CD8-positive, alpha-beta memory T cell (primary cell): ENCODE measurements at places on chromosomes 12 and 14. TPM values are rescaled to one million over a fixed set of nuclear protein-coding genes. Genes with fewer than 3 reads are reported as not detected.

GRCh38 chr12:21666722-21667121 lies 9.1 kb upstream of the LDHB start:
- no peak for DNase-seq

DNA sequence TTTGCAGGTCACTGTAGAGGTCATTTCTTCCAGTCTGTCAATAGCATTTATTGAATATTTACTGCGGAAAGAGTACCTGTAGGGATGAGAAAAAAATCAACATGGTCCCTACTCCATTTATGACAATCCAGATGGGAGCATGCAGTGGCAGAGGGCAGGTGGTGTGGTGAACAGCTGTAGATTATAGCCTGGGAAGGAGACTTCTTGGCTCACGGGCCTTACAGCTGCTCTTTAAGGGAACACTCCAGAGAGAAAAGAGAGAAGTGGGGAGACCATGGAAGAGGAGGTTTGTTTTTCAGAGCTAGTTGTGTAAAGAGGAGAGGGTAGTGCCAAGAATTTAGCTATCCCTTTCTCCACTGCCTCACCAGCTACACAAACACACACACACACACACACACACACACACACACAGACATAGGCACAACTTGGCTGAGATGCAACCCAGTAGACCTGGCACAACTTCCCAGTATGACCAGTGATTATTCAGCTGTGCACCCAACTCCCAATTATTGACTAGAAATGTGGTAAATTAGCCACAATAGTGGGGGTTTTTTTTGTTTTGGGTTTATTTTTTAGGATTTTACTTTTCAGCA lies 41.0 kb downstream of the GPHB5 start:
- no peak for DNase-seq

DNA sequence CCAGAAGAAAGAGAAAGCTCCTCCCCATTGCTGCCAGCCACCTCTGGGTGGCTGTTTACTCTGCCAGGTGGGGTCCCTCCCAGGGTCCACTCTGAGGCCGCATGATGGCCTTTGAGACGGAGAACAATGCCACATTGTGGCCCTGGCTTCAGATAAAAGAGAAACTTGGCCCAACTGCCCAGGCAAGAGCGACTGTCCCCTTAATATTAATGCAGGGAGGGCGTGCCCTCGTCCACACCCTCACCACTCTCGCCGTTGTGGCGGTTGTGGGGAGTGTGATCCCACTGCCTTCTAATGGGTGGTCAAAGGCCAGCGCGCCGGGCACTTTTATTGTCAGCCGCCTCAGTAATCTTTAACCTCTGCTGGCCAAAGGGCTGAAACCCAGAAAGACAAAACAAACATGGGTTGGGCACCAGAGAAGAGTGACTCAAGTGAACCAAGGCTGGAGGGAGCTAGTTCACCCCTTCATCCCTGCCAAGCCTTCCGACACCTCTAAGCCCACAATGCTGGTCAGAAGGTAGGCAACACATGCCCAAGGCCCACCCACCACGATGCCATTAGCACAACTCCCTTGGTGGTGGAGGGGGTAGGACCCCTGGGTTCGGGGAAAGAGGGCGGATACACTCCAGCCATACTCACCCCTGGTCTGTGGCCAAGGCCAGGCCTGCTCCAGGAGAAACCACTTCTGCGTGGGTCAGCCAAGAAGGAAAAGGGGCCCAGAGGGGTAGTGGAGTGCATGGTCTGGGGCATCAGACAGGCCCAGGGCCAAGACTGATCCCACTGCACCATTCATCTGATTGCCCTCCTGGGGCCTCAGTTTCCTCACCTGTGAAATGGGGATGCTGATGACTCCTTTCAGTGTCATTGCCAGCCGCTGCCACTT lies 44.5 kb upstream of the BCL11B start:
- DNase-seq = no peak

DNA sequence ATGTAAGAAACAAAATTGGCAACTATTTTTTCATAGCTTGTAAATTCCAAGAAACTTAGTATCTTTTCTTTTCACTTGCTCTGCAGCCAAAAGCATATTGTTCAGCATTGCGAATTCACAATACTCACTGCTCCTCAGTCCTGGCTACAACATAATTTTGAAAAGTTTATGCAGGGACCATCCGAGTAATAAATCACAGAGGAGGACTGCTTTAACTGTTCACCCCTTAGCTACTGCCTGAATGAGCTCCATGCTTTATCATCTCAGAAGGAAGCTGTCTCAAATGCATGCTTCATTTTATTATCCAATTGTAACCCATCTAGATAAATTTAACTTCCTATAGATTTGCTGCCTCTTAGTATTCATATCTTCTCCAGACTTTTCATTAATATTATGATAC lies 827.8 kb downstream of the DIO2 start:
- no peak for DNase-seq

GRCh38 chr14:49494836-49495235 lies 91.3 kb downstream of the RPS29 start:
- DNase-seq = no peak

- no peak for DNase-seq
Measured at GRCh38 chr14:39555749-39556148, 123.5 kb upstream of the FBXO33 start.

DNA sequence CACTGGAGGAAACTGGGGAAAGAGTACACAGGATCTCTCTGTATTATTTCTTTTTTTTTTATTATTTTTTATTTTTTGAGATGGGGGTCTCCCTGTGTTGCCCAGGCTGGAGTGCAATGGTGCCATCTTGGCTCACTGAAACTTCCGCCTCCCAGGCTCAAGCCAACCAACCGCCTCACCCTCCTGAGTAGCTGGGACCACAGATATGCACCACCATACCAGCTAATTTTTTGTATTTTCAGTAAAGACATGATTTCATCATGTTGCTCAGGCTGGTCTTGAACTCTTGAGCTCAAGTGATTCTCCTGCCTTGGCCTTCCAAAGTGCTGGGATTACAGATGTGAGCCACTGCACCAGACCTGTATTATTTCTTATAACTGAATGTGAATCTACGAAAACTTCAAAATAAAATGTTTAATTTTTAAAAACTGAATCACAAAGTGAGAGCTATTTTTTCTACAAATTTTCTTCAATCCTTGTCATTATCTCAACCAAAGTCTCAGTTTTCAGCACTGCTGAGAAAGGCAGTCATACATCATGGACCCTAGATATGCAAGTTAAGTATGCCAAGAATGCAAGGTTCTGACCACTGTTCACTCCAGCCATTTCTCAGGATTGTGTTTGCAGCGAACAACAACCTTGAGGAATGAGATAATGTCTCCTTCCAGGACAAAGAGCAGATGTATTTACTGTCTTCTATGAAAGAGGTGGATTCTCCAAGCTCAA lies 2.4 kb downstream of the EAPP start:
- no peak for DNase-seq

DNA sequence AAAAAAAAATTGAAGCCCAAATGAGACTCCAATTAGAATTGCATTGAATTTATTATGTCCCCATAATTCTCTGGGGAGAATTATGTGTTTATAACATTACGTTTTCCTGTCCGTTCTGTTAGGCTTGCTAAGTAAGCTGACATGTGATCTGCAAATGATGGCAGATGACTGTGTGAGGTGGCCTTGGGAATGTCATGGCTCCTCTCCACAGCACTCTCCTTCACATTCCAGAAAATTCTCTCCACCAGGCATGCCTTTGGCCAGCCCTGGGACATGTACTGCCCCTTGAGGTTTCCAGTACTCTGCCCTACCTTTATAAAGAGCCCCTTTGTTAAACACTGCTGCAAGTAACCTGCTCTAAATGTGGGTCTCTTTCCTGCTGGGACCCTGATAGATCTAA lies 28.3 kb upstream of the INF2 start:
- DNase-seq = no peak

GRCh38 chr12:29591140-29592020 lies 93.9 kb upstream of the OVCH1 start:
- DNase-seq = no peak

DNA sequence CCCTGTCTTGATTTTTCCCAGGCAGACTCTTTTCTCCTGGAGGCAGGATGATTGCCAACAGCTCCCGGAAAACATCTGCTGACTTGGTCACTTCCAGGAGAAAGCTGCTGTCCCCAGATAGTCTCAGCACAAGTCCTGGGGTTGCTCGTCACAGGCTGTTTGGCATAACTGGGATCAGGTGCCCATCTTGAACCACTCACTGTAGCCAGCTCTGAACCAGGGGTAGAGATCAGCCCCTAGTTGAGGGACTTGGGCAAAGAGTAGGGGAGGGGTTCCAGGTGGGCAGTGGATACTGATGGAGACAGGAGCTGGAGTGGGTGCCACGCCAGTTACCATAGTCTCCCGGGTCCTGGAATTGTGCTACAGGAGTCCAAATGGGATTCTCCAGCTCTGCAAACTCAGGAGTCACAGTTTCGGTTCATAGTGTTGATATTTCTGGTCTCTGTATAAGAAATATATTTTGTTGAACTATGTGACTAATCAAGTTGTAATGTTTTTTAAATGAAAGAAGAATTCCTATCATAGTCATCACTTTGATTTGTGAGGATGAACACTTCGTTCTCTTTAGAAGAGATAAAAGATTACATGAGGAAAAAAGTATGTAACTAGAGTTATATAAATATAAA lies 1154.5 kb downstream of the AACS start:
- no peak for DNase-seq

- DNase-seq = no peak
Measured at GRCh38 chr14:50829489-50830043, 1.4 kb downstream of the NIN start.

DNA sequence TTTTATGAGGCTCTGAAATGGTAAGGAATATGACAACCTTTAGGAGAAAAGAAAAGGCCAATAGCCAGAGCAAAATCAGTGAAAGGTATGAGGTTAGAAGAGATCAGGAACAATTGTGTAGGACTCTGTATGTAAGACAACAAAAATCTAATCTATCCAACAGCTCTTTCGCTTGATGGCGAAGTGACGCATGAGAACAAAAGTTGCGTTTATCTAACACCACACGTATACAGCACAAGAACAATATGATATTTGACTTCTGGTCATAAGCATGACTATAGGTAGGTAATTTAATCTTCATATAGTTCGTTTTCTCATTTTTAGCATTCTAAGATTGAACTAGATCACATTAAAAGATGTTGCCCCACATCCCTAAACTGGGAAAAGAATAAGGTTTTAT lies 1.5 kb downstream of the CLECL1 start:
- no peak for DNase-seq

DNA sequence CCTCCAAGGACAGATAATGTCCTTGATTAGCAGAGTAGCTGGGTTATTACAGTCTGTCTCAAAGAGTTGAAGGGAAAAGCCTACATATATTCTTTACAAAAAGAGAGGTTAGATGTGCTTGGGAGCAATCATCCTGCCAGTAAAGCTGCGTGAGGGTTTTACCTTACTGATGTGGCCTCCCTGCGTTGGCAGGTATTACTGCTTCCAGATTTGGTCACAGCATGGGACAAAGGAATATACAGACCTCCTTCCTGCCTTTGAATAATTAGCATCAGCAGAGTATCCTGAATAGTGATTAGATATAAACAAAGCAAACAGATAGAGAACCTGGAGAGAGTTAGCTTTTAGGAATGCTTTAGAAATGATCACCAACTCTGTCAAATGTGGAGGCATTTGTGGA lies 69.6 kb downstream of the TMTC2 start:
- DNase-seq = no peak

DNA sequence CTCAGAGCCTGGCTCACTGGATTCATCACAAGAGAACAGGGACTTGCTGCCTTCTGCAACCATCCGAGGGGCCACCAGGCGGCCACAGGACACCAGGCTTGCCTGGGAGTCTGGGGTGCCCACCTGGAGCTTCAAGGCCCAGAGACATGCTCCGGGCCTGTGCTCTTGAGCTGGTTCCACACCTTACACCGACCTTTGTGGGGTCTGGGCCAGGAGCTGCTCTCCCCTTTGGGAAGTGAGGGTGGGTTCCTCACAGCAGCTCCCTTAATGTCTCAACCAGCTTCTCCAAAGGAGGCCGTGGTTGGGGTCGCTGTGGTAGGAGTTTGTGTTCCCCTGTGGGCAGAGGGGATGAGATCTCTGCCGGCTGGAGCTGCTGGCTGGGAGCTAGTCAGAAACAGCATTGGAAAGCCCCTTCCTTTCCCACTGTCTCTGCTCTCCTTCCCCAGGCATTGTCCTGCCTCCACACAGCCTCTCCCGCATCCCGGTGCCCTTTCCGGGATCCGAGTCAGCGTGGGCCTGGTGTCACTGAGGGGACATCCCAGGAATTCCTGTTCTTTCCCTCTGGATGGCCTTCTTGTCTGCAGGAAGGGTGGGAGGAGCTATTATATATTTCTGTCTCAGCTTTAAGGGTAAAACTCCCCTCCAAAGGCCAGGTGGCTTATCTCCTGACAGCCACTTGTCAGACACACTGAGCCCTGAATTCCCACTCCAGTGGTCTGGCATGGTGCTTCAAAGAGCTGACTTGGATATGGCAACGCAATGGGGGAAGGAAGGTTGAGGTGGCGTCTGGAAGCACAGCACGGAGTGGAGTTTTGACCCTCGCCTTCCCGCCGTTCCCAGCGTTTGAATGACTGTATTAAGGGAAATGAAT lies 5.1 kb upstream of the PAPLN start:
- DNase-seq = no peak

GRCh38 chr12:94458877-94459727 lies 565 bp downstream of the CEP83 start:
- no peak for DNase-seq

GRCh38 chr12:63989301-63989845 lies 144.9 kb downstream of the SRGAP1 start:
- no peak for DNase-seq

DNA sequence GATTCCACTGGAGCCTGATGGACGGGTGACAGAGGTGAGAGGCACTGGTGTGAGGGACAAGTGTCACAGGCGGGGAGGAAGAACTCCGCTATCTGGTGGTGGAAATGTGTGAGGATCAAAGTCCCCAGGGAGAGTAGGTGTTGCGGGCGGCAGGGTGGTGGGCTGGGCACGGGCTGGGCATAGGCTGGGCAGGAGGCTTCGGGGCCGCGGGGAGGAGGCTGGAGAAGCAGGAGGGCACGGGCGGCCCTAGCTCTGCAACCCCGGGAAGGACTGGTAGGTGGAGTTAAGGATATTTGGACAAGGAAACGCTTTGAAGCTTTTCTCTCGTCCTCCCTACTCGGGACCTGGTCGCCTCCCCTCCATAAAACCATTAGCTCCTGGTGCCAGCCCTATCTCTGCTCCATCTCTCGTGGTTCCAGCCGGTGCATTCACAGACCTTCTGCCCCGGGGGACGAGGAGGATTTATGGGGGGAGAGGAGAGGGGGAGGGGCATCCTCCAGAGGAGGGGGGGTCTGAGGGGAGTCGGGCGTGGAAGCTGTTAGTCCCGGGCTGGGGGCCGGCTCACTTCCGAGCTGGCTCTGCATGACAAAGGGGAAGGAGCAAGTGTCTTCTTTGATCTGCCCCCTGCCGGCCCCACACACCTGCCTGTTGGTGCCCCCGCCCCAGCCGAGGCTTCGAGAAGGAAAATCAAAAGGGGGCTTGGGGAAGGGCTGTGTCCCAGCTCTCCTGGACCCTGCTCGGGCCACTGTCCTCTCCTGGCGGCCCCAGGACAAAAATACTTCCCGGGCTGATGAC lies 504 bp downstream of the WNT5B start:
- DNase-seq = no peak

AHNAK2 gene
- not detected for polyA plus RNA-seq

EIF2S3B gene
- polyA plus RNA-seq = 0.58 TPM

STAC3 gene
- not detected for polyA plus RNA-seq

MUCL1 gene
- not detected for polyA plus RNA-seq

KRT82 gene
- not detected for polyA plus RNA-seq

AKAP5 gene
- 1.0 TPM for polyA plus RNA-seq

KRT2 gene
- polyA plus RNA-seq = 0.16 TPM

SRRM4 gene
- not detected for polyA plus RNA-seq

TAS2R8 gene
- polyA plus RNA-seq = not detected

KRT5 gene
- polyA plus RNA-seq = not detected
